ENCODE measurements at places on chromosomes 5 and 9.
A peak's percentile ranks its signal among the peaks of the same experiment; 100 is the strongest.

- no peak for DNase-seq
Measured at GRCh38 chr9:111144741-111145140, 106.5 kb upstream of the LPAR1 start.

GRCh38 chr9:18705796-18706392 is 231.9 kb downstream of the ADAMTSL1 start:
- DNase-seq, result no peak

DNA sequence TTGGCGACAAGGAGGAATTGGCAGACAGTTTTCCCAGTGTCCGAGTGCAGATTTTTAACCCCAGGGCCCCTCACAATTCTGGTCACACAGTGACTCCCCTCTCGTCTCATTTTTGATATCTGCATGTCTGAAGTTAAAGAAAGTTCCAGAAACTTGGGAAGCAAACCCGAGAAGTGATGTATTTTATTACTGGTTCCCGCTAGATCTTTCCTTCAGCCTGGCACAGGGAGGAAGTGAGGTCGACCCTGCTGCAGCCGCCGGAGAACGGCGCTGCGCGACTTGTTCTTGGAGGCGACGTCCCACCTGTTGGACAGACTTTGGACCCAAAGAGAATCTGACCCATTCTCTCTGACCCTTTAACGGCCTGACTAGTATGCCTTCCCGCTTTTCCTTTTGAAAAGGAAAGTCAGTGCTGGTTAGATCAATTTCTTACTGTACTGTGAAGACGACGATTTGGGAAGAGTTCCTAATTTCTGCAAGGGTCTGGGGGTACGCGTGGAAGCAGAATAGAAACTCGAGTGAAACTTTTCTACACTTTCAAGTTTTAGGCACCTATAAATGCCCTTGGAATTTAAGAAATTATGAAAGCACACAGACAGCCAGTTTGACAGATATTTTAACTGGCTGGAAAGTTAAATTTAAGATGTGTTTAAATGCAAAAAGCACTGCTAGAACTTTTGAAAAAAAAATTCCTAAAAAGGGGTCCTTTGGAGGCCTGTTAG is 744 bp downstream of the OTULIN start:
- peak; percentile 64 for DNase-seq

DNA sequence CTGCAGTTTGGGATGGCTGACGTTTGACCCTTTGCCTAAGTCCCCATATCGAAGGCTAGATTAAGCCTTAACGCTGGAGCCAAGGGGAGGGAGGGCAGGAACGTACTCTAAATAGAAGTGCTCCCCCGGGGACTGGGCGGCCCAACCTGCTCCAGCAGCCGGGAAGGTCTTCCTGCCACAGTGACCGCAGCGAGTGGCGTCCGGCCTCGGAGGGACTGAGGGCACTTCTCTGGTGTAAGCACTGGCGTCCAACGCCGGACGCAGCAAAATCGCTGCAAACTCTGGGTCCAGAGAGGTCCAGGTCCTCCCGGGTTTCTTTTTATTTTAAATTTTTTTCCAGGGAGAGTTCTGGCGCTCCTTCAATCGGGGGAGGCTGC is 505 bp upstream of the ACER2 start:
- peak; percentile 81 for DNase-seq

DNA sequence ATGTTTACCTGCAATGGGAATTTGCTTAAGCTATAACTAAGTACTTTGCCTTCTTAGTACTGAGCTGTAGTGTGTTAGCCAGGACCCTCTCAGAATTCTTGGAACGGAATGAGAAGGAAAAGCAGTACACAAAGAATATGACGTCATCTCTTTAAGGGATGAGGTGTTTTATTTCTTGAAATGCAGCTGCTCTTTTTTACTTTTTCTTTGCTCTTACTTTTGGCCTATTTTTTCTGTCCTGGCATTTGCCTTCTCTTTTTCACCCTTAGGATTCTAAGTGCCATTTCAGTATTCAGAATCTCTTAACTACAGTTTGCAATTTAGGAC is 10.1 kb downstream of the KIF2A start:
- DNase-seq, result no peak

DNA sequence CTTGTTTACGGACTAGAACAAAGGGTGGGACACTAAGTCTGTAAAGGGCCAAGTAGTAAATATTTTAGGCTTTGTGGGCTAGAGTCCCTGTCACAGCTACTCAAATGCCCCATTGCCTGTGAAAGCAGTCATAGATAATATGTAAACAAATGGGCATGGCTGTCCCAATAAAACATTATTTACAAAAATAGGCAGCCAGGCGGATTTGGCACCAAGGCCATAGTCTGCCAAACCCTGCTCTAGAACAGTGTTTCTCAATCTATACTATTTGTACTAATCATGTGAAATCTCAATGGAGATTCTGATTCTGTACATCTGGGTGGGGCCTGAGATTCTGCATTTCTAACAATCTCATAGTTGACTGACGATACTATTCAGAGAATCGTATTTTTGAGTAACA is 92.0 kb downstream of the RFX3 start:
- no peak for DNase-seq

GRCh38 chr9:129558551-129559505 is 62.1 kb downstream of the C9orf50 start:
- DNase-seq, result no peak

DNA sequence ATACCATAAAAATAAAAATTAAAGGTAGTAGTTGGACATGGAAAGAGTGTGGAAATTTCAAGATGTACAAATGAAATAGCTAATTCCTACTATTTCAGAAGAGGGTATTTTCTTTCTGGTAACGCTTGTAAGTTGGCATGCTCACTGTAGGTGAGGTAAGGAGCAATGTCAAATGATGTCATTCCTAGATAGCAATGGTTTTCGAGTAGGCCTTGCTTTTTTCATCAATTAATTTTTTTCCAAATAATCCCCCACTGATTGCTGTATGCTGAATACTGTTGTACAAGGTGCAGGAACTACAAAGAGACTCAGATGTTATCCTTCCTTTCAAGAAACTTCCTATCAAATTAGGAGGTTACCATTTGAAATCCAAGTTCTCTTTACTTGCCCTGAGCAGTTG is 928 bp upstream of the SELENOP start:
- no peak for DNase-seq

GRCh38 chr9:85172001-85172978 is 502.8 kb downstream of the NTRK2 start:
- DNase-seq, result no peak

DNA sequence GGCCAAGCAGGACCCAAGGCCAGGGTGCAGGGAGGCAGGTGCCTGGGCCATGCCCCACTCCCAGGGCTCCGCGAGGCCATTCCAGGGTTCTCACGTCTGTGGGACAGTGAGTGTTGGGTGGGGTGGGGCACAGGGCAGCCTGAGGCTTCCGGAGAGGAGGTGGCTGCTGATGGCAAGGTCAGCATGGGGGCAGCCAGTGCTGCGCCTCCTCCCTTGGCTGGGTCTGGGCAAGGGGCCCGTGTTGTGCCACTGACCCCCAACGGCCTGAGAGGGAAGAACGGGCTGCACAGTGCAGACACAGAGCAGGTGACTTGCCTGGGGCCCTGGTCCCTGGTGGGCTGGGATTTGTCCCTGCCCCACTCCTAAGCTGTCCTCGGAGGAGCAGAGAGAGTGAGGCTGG is 82.1 kb downstream of the RXRA start:
- DNase-seq, result peak; percentile 57

DNA sequence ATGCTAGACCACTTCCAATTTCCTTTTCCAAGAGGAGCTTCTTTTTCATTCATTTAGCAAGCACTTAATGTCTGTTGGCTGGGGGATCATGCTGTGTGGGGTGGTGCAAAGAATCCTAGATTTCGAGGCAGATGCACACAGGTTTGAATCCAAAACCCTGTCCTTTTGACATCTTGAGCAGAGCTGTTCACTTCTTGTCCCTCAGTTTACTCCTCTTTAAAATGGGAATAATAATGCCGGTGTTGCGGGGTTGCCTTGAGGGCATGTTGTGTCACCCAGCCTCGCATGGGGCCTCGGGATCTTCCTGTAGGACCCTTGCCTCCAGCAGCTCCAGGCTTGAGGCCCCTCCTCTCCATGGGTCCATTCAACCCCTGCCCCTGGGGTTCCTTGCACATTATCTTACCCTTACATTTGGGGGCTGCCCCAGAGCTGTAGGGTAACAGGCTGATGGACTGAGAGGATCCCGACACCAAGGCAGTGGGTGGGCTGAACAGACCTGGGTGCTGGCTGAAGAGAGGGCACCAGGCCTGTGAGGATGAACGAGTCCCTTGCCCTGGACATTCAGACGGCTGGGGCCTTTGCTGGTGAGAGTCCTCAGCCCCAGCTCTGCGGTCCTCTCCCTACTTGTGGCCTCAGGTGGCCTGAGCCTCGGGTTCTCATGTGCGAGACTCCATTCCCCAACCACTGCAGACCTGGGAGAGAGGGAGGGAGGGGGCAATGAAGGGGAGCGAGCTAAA is 145.8 kb downstream of the BARX1 start:
- DNase-seq, result no peak

DNA sequence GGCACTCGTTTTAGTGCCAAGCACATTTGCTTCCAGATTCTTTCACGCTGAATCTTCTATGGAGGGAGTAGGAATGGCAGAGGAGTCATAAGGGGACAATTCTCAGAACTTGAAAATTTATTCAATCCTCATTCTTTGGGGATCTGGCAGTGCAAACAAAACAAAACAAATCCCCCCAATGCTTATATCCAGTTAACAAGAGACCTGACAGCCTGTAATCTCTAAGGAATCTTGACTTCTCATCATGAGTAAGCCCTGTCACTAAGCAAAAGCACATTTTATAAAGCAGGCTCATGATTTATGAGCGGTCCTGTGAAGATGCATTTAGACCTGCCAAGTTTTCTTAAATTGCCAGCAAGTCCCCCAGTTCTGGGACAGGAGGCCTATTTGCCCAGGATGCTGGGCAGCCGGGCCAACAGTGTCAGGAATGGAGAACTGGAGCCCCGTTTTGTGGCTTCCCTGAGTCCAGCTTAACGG is 513.9 kb downstream of the CTNND2 start:
- no peak for DNase-seq

DNA sequence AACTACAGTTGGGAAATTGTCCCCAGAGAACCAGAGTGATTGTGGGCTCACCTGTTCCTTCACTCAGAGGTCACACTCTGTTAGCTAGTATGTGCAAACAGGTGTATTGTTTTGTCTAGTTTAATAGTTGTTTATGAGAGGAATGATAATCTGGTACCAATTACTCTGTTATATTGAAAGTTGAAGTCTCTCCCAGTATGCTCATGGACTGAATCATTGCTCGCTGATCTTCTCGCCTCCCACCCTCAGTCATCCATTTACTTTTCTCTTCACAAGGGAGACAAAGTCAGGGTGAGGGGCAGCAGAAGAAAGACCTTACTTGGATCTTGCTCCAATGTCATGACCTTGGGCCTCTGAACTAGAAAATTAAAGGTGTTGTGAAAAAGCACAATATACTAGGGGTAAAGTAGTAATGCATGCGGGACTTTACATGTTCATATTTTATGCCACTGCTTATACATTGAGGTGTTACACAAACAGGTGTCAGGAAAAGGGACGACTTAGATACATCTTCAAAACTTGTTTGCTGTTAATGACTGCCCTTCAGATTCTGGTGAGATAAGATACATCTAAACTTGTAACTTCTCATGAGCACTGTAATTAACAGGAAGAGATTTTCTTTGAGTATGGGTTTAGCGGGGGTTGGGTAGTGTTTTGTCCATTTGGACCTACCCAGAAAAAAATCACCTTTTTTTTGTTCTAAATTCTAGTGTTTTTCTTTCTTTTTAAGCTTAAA is 36.9 kb downstream of the LNPEP start:
- DNase-seq, result no peak

DNA sequence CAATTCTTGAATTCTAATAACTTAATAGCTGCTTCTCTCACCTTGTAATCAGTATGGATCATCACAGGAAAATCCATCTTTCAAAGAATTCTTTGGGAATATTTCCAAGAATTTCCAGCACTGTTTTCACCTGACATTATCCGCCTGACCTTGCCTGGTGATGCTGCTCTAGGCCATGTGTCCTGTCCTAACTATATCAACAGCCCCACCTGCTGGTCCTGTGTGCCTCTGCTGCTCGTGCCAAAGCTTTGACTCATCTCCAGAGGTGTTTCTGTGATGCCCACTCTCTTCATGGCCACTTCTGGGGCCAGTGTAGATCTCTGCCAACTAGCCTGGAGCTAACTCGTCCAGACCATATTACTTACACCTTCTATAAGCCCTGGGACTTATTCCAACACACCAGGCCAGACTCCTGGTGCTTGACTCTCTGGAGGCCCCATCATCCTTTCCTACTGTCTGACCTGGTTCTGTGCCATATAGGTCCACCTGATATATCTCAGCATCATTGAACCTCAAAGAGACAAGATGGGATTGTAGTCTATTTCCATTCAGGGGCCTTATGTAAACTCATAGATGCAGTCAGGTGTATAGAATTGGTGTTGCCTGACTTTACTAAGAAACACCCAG is 67.5 kb upstream of the CKMT2 start:
- peak; percentile 58 for DNase-seq

- DNase-seq, result peak; percentile 64
Measured at GRCh38 chr5:151255621-151256286, 2.8 kb downstream of the GM2A start.

- no peak for DNase-seq
Measured at GRCh38 chr5:72441862-72442540, 65.2 kb downstream of the ZNF366 start.

DNA sequence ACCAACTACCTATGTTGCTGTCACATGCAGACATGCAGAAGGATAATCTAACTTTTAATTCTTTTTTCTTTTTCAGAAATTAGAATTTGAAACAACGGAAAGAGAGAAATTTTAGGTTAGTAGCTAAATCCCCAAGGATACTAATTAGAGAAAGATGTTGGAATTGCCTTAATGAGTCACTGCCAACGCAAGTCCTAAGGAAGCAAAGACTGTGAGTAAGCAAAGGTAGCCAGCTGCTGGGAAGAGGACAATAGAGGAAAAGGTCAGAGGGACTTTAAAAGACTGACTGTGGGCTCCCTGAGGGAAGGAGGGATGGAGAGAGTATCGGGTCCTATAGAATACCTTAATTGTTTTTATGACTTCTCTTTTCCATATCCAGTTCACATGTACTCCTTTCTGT is 461.9 kb upstream of the PAPPA start:
- no peak for DNase-seq

GRCh38 chr9:98201102-98201501 is 8.7 kb upstream of the CORO2A start:
- no peak for DNase-seq

- no peak for DNase-seq
Measured at GRCh38 chr9:14219850-14220249, 94.1 kb downstream of the NFIB start.

GRCh38 chr9:27193886-27194285 is 84.9 kb downstream of the TEK start:
- no peak for DNase-seq

GRCh38 chr5:115510145-115510645 is 34.4 kb downstream of the FEM1C start:
- no peak for DNase-seq
